ENCODE measurements at places on chromosomes 5 and 9. TPM values are rescaled to one million over a fixed set of nuclear protein-coding genes. Genes with fewer than 3 reads are reported as not detected.

The SMIM3 gene
- total RNA-seq: 16.4 TPM

The GRIA1 gene
- total RNA-seq: not detected

The DNLZ gene
- total RNA-seq: 20.4 TPM

The PRR16 gene
- not detected for total RNA-seq

The SLC6A7 gene
- total RNA-seq: not detected

The NR6A1 gene
- 0.26 TPM for total RNA-seq

The CFAP90 gene
- not detected for total RNA-seq

The RAD23B gene
- total RNA-seq: 106 TPM

The TTLL11 gene
- 2.6 TPM for total RNA-seq

The TBC1D13 gene
- total RNA-seq: 19.1 TPM

The SOHLH1 gene
- total RNA-seq: not detected

The GRM6 gene
- total RNA-seq: not detected

The IRX2 gene
- total RNA-seq: not detected

DNA sequence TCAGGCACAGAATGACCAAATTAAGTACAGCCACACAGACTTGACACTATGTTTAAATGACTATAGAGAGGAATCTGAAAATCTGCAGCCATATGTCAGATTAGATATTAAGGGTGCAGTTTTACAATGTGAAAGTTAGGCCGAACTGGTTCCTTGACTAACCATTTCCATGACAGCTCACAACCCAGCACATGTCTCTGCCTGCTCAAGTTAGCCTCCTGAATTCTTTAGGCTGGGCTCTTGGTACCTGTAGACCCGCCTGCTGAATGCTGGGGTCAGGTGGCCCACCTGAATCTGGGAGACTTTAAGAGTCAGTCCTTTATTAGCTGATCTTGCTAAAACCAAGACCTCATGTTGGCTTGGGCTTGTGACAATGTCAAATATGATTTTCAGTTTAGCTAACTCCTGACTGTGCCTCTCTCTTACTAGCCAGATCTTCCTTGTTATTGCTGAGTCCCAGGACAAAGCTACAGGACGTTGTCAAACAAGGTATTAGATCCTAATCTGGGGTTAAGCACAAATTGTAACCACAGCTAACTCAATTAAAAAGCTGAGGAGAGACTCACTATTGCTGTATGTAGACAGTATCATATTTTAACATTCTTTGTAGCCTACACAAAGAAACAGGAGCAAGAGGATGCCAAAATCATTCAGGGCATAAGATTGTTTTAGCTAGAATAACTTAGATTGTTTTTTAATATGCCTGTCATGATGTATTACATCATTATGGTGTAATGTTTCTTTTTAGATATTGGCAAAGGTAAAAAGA is 490.9 kb downstream of the SEMA5A start:
- no peak for DNase-seq

DNA sequence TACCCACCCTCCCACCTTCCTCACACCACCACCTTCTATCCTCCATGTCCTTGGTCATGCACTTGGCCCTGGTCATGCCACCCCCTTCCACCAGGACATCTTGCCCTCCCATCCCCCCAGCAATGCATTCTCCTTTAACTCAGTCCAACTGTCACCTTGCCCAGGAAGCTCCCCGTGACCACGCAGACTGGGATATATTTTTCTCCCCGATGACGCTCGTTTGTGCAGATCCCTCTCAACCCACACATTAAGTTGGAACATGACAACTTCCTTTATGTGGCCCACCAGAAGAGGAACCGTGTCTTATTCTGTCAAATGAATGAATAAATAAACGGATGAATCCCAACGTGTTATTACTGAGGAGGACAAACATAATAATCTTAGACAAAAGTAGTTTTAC is 82.8 kb upstream of the TAS2R1 start:
- DNase-seq: no peak

DNA sequence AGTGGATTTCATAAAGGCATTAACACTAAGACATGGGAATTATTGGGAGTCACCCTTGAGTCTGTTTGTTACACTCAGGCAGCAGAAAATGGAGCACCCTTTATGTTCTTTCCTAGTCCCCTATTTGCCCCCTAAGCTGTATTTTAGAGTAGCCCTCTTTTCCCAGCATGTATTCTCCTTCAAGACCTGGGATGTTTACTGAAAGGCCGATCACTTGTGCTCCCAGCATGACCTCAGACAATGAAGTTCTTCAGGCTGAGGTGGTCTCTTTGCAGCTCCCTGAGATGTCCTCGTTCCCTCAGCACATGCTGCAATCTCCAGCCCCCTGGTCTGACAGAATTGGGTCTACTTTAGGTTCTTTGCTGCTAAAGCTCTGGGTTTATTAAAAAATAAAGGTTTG is 169.7 kb downstream of the YTHDC2 start:
- no peak for DNase-seq

GRCh38 chr9:137126786-137127185 is 12.2 kb upstream of the GRIN1 start:
- DNase-seq: no peak

GRCh38 chr9:2023532-2023931 is 8.4 kb downstream of the SMARCA2 start:
- peak; percentile 30 for DNase-seq

GRCh38 chr9:137385061-137385655 is 37.8 kb downstream of the EXD3 start:
- DNase-seq: no peak

GRCh38 chr9:89400403-89401116 is 82.3 kb downstream of the SECISBP2 start:
- DNase-seq: no peak

DNA sequence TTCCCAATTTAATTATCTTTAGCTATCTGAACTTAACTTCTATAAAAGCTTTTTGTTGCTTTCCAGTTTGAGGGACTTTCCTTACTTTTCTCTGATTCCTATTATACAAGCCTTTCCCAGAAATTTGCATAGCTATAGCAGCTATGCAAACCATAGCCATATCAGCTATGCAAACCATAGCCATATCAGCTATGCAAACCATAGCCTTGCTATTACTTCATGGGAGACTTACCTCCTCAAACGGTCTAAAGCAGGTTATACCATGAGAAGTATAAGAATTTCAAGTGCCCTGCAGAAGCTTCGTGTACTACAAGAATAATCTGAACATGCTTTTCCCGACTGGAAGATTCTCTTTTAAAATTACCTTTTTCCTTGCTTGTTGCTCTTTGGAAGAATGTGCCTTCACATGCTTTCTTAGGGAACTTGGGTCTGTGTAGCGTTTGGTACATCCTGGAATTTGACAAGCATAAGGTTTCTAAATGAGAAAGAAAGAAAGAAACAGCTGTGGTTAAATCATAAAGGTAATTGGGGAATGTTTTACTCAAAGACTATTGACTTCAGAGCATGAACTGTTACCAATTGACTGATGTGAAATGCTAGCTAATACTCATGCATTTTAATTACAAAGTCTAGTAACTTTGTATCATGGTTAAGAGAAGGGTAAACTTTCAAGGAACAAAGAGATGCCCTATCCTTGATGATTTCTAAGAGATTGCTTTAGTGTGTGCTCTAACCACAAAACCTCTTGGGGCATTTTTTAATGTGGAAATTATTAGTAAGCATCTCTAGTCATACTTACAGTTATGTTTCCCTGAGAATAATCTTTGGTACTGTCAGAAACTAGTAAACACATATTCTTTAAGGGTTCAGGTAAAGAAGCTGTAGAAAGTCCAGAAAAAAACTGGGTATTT is 367.6 kb downstream of the GLIS3 start:
- no peak for DNase-seq

DNA sequence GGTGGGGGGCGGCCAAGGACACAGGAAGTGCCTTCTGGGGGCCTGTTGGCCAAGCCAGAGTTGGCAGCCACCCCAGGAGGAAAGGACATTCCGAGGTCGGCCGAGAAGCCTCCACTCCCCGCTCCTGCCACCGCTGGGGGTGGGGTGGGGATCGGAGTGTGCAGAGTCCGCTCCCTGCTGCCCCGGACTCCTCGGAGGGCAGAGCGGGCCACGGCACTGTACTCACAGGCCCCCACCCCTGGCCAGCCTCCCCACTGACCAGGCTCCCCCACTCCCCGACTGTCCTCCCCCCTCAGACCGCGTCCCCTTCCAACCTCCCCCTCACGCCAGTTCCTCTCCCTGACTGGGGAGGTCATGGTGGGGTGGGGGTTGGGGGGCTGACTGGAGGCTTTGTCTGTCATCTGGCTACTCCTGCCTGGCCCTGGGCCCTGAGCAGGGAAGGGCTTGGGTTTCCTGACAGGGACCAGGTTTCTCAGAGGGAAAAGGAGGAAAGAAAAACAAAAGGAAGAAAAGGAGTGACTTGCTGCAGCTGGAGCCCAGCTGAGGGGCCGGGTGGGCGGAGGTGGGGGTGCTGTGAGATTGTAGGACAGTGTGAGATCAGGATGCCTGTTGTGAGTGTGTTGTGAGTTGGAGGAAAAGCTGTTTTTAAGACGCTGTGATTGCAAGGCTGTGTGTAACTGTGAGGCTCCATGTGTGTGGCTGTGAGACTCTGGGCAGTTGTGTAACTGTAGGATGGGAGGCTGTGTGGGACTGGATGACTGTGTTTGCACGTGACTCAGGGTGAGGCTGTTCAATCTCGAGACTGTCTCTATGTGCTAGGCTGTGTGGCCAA is 29.7 kb downstream of the CNTFR start:
- DNase-seq: no peak

- no peak for DNase-seq
Observed at GRCh38 chr5:163498886-163499285, 6.5 kb upstream of the MAT2B start.

DNA sequence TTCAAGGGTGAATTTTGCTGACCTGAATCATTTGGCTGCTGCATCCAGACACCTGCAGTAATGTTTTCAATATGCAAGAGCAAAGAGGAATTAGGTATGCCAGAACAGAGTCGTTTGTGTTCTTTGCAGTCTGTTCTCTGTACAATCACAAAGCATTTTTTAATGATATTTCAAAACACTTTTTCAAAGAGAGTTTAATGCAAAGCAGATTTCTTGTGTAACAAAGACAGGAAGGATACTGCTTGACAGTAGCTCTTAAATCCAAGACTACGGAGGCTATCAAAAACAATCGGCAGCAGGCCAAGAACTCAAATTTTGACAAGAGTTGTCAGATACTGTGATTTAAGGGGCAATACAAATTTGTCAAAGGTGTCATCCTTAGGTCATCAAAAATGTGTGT is 341.9 kb downstream of the GADD45G start:
- DNase-seq: no peak

- DNase-seq: no peak
Observed at GRCh38 chr5:142881784-142882126, 111.6 kb downstream of the ARHGAP26 start.

GRCh38 chr9:136951541-136952320 is at the start of gene LCN12:
Gene LCN12 (plus strand): TSS chr9:136952273. CDS start chr9:136952328, 55 bp downstream.
- DNase-seq: no peak

- no peak for DNase-seq
Observed at GRCh38 chr9:130627051-130627450, 37.3 kb upstream of the PRDM12 start.

GRCh38 chr5:28249771-28250415 is 1211.5 kb upstream of the CDH9 start:
- no peak for DNase-seq

DNA sequence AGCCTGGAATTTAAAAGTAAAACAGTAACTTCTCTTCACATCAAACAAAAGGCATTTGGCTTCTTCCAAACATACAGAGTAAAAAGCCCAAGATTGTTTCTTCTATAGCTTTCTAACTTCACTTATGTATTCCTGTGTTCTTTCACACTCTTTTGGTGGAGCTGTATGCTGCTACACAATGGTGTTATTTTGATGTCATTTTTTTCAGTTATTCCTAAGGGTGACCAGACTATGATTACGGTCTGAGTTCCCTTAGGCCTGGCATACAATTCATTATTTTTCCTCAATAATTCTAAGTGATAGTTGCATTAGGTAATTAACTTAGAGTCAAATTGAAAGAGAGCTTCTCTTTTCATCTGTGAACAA is 66.3 kb upstream of the IL7R start:
- DNase-seq: no peak

DNA sequence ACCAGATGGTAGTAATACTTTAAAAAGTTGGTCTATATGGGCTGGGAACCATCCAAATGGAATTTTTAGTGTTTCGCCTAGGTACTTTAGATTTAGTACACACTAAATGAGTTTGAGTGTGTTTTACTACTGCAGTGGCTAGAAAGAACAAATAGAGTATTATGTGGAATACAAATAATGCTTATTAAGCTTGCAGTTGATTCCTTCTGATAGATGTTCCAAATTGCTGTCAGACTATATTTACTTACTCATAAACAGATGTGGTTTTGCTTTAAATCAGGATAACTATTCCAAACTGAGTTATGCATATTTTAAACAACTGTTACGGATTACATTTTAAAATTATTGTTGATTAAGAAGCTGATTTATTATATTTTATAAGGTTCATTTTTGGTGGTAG is 103.3 kb downstream of the ZSWIM6 start:
- no peak for DNase-seq

GRCh38 chr9:132560616-132561202 is 21.7 kb upstream of the BARHL1 start:
- DNase-seq: no peak

GRCh38 chr5:148397968-148398595 is 14.3 kb downstream of the FBXO38 start:
- DNase-seq: no peak

DNA sequence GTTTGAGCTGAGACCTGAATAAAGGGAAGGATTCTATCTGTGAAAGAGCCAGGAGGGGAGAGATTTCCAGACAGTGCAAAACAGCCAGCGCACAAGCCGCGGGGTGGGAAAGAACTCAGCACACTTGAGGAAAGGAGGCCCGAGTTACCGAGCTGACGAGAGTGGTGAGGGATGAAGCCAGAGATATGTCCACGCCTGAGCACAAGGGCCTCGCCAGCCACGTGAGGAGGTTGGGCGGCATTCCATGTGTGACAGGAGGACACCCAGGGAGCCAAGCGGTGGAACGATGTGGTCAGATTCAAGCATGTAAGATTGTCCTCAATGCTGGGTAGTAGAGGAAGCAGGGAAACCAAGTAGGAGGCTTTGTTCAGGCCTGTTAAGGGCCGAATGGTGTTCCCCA is 17.0 kb upstream of the SFXN1 start:
- DNase-seq: no peak

GRCh38 chr9:78680196-78680595 is 383.3 kb downstream of the PSAT1 start:
- no peak for DNase-seq

- no peak for DNase-seq
Observed at GRCh38 chr9:133387680-133388079, 11.5 kb downstream of the STKLD1 start.

- no peak for DNase-seq
Observed at GRCh38 chr5:113387844-113388243, 46.9 kb downstream of the TSSK1B start.
